T-helper 17 cell (primary cell): ENCODE measurements at places on chromosomes 3 and 15. TPM values are rescaled to one million over a fixed set of nuclear protein-coding genes. Genes with fewer than 3 reads are reported as not detected.

GRCh38 chr3:40653878-40654277 is 129.1 kb downstream of the ZNF621 start:
- H3K4me1 ChIP-seq: peaks cover 2% of the 10 kb centered on the region
- no peak for DNase-seq

DNA sequence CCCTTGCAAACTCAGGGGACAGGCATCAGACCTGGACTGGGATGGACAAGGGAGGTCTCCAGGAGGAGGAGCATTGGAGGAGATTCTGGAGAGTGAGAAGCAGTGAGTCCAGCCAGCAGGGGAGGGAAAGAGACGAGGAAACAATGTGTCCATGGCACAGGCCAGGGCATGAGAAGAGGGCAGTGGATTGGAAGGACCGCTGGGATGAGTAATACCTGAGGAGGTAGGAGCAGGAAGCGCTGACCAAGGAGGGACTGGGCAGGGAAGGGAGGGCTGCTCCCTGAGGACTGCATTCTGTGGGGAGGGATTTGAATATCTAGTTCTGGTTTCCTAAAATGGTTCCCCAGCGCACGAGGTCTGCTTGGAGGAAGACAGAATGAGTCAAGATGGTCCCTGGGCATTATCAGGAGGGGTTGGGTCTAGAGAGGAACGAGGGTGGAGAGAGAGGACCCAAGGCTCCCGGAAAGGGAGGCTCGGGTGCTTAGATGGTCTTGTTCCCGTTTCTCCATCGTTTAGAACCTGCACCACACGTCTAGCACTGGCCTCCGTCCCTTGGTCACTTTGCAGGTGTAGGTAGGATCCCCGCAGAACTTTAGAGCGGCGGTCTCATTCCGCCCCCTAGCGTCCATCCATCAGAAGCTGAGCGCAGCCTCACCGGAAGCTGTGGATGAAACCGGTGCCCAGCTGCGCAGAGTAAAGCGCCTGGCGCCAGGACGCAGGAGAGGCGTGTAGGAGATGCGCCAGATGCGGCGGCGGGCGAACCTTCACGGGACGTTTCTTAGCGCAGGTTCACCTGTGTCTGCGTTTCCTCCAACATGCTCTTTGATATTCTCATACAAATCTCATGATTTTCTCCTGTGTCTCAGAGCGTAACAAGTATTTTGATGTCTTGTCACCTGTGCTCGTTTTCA is 190.7 kb upstream of the NDN start:
- no peaks in the 10 kb centered on the region for H3K4me1 ChIP-seq
- H3K27me3 ChIP-seq: no peaks in the 10 kb centered on the region
- DNase-seq: no peak
- H3K36me3 ChIP-seq: no peaks in the 10 kb centered on the region
- H3K4me3 ChIP-seq: no peak overlapping the region

DNA sequence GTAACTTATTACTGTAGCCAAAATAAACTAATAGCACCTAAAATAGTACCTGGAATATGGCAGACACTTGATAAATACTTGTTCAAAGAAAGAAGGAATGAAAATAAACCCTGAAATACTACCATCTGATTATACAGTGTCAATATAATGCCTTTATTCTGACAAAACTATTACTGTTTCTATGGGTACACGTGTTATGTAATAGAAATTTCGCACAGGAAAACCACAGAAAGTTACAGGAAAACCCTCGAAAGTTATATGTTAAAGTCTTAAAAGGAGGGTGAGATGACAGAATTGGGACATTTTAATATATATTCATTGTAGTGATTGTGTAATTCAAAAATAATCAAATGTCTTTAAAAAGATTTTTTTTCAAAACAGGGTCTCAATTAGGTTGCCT is 28.8 kb downstream of the ETFA start:
- no peak for DNase-seq
- H3K27me3 ChIP-seq: no peaks in the 10 kb centered on the region
- peaks cover 39% of the 10 kb centered on the region for H3K4me1 ChIP-seq
- no peak overlapping the region for H3K4me3 ChIP-seq
- no peak overlapping the region for H3K27ac ChIP-seq
- peaks cover 27% of the 10 kb centered on the region for H3K36me3 ChIP-seq

- H3K4me3 ChIP-seq: peak overlapping the region; percentile 99
- H3K4me1 ChIP-seq: peaks cover 33% of the 10 kb centered on the region
- peaks cover 8% of the 10 kb centered on the region for H3K36me3 ChIP-seq
These were observed 902 bp downstream of the CMTM6 start for GRCh38 chr3:32501783-32502117.

Gene POPDC2
- 4.2 TPM for total RNA-seq

- DNase-seq: no peak
- H3K27ac ChIP-seq: no peak overlapping the region
- no peak overlapping the region for H3K4me3 ChIP-seq
These were observed 69.4 kb downstream of the BFSP2 start for GRCh38 chr3:133469140-133469731.

Gene IL16
- total RNA-seq: 87.1 TPM

DNA sequence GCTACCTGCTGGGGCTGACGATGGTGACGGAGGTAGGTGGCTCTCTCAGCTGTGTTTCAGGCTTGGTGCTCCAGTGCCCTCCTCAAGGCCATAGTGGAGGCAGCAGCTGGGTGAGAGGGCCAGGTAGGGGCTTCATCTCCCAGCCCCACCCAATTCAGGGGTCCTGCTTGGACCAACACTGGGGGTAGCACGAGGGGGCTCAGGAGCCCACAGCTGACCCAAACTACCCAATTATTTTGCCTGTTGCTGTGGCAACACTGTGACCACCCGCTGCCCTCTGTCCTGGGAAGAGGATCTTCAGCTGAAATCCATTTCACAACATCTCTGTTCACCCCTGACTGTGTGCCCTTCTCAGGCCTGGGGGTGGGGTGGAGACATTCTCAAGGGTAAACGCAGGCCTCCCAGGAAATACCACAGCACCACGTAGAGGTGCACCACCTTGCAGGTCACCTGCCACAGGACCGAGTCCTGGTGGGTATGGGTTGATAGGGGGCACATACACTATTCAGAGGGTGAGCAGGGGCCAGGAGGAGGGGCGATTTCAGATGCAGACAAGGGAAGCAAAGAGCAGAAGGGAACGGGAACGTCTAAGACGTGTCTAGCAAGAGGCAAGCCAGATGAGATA is 62.7 kb downstream of the GRIP2 start:
- DNase-seq: no peak
- no peaks in the 10 kb centered on the region for H3K27me3 ChIP-seq
- H3K4me3 ChIP-seq: no peak overlapping the region
- H3K36me3 ChIP-seq: peaks cover 14% of the 10 kb centered on the region
- H3K27ac ChIP-seq: no peak overlapping the region
- peaks cover 4% of the 10 kb centered on the region for H3K4me1 ChIP-seq

Gene CPEB1
- total RNA-seq: 0.32 TPM

DNA sequence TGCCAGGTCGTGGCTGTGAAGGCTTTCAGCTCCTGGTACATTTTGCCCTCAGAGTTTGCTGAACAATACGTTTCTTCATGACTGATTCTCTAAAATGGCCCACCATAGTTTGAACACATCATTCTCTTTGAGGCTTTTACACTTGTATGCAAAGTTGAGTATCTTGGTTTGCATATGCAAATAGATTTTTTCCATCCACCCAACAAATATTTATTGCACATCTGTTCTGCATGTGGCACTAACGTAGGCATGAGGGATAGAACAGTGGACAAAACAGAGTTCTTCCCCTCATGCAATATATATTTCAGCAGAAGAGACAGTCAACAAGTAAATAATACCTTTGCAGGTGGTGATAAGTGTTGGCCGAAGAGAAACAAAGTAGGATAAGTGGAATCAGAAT is 55.2 kb downstream of the KAT2B start:
- no peak for DNase-seq
- H3K27ac ChIP-seq: peak overlapping the region; percentile 67
